ENCODE measurements at places on chromosomes 11 and 22.

GRCh38 chr11:61654397-61654829 lies 25.8 kb upstream of the DAGLA start:
- DNase-seq = no peak

- DNase-seq = no peak
These were observed 259.6 kb upstream of the SESN3 start for GRCh38 chr11:95490625-95491024.

GRCh38 chr11:59106363-59107336 lies at the start of gene FAM111B:
Gene FAM111B, plus strand, starts transcription at chr11:59107237. Its CDS starts 2,389 bp downstream, at chr11:59109626.
- peak; percentile 94 for DNase-seq

DNA sequence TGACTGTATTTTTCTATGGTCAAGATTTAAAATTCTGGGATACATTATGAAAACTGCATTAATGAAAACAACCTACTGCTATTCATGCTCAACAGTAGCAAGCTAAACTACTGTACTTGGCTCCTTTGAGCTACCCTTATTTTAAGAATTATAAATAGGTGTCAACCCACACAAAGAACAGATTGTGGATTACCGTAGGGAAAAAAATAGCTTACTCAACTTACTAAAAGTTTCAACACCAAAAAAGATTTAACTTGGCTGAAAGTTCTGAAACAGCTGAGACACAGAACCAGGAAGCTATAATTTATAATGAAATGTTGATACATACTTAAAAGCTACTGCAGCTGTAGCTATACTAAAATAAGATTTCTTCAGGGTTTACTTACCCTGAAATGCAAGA lies 10.1 kb downstream of the LIN7C start:
- DNase-seq = no peak

DNA sequence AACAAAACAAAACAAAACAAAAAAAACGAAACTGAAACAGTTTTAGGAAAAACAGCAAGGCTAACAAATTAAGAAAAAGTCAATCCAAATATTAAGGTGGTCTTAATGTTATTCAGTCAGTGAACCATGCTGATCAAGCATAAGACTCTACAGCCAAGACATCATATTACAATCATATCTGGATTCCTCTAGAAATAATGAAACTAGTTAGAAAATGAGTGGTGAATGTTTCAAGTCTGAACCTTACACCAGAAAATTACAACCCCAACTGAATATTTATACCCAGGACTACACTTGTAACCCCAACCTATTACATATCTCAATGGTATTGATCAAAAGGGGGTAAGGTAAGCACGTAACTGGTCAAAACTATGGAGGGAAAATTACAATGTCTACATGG lies 48.8 kb downstream of the ACAT1 start:
- peak; percentile 60 for DNase-seq

DNA sequence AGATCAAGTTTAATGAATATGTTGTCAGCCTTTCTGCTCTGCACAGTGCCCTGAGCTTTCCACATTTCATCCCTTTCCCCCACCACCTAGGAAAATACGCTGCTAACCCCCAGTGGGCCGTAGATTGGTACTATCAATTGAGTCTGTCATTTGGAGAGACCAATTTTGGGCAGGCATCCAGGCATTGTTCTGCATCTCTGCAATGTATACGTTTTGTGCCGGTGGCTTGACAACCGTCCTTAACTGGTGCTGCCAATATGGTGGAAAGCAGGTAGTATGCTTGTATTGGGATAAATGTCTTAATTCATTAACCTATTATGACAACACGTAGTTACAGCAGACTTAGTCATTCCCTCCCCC lies 1.3 kb downstream of the ELMOD1 start:
- no peak for DNase-seq

DNA sequence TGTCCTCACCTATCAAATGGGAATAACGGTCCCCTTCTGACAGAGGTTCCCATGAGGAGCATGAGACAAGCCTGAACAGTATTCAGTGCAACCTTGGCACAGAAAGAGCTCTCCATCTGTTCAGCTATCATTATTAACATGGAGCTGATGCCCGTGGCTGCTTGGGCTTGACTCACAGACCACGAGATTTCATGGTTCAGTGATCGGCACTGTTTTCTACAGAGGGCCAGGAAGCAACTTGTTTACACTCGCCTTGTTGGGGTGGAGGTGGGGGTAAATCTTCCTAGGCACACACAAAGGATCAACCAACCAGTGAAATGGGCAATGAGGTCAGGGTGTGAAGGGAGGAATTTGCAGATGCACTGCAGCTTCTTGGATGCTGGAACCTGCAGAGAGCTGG lies 88.2 kb downstream of the CWC15 start:
- DNase-seq = no peak

GRCh38 chr11:12160680-12161079 lies 50.3 kb downstream of the MICAL2 start:
- no peak for DNase-seq

DNA sequence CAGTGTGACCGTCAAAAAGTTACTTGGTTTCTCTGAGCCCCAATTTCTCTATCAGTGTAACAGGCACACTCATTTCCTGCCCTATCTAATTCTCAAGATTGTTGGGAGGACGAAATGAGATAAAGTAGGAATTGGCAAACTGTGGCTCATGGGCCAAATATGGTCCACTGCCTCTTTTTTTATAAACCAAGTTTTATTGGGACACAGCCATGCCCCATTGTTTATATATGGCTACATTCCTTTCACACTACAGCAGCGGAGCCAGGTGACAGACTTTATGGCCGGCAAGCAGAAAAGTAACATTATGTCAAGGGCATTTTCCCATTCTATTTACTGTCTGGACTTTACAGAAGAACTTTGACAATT lies 116.7 kb upstream of the TIMP3 start:
- no peak for DNase-seq

DNA sequence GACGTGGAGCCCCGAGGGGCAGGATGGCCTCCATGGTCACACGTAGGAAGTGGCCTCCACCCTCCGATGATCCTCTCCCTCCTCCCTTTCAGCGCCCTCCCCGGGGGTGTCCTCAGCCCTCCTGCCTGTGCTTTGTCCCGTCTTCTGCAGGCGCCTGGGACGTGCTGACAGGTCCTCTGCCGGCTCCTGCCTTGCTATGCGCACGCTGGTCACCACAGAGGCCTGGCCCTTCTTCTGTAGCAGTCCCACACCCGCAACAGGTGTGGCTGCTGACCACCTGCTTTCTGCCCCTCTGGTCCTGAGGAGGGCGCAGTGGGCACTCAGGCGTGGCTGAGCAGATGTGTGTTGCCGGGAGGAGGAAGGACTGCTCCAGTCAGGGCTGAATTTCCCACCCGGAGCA lies 27.7 kb upstream of the PPP6R3 start:
- DNase-seq = no peak

GRCh38 chr11:8605971-8606563 lies 12.0 kb upstream of the STK33 start:
- DNase-seq = no peak

DNA sequence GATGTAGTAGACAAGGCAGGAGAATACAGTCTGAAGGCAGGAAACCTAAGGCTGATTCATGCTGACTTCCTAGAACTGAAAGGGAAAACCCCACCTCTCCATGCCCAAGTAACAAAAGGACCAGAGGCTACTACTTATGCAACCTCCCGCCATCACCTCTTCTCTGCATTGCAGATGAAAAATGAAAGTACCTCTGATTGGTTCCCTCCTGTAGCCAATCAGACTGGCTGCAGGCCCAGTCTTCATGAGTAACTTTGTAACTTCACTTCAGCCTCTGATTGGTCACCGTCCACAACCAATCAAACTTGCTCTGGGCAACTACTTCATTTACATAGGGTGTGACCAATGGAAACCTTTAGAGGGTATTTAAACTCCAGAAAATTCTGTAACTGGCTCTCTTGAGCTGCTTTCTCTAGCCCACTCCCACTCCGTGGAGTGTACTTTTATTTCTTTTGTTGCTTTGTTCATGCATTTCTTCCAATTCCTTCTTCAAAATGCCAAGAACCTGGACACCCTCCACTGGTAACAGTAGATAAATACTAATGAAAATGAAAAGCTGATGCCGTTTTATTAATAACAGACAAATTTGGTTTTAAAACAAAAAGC lies 5.2 kb upstream of the MAP6 start:
- peak; percentile 88 for DNase-seq

- DNase-seq = no peak
These were observed 12.4 kb downstream of the GNAZ start for GRCh38 chr22:23082534-23083314.

DNA sequence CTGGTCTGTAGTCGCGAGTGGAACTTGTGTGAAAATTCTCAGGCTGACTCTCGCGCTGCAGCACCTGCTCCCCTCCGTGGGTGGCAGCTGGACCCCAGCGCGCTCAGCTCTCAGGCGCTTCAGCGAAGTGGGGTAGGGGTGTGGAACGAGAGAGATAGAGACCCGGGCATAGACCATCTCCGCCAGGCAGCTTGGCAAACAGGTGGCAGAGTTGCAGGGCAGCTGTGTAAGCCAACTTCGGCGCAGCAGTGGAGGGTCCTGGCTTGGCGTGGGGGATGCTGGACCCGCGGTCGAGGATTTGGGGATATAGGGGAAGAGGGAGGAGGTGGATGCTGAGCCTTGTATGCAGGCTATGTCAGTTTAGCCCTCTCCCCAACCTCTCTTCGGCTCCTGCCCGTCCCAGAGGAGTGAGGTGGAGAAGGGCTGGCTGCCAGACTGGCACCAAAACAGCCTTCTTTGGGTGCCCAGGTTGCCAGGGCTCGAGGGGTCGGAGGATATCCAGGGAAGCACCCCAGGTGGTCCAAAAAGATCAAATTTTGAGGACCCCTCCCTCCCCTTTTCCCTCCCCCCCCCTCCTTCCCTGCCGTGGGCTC lies 746 bp upstream of the CALCB start:
- no peak for DNase-seq

GRCh38 chr22:30609260-30610185 lies 2.5 kb downstream of the TCN2 start:
- peak; percentile 78 for DNase-seq

GRCh38 chr11:120410622-120411380 lies 74.6 kb downstream of the ARHGEF12 start:
- DNase-seq = no peak

GRCh38 chr11:46677991-46678740 lies 22.3 kb downstream of the ARHGAP1 start:
- DNase-seq = no peak

GRCh38 chr11:102429691-102430090 lies 22.9 kb downstream of the TMEM123 start:
- no peak for DNase-seq

DNA sequence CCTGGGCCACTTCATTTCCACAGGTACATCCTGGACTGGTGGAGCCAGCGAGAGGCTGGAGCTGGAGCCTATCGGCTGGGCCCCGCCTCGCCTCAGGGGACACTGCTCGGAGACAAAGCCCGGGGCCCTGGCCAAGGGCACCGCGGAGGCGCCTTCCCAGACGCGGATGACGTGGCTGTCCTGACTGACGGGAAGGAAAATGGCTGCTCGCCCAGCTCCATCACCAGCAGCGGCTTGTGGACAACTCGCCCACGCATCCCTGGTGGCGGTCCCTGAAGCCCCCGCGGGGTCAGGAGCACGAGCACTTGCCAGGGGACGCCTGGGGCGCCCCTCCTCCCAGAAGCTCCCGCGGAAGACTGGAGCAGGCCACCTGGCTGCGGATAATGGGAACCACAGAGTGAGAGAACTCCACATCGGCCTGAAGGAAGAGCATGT lies 49.6 kb downstream of the CECR2 start:
- DNase-seq = no peak

- DNase-seq = peak; percentile 49
These were observed 14.9 kb upstream of the TSKU start for GRCh38 chr11:76768088-76768908.

- peak; percentile 64 for DNase-seq
These were observed 1.8 kb downstream of the ALKBH8 start for GRCh38 chr11:107563702-107564101.

DNA sequence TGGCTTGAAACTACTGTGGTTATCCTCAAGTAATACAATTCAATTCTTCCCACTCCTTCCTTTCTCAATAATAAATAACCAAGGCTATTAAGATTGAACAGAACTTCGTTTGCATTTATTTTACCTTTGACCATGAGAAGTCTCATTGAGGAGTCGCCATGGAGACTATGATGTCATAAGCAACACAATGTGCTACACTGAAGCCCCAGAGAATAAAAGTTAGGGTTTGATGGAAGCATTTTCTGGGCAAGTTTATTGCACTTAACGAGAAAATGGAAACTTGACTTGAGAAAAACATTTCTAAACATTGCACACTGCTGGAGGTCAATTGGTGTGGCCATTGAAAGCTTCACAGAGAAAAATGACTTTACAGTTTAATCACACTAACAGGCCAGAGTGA lies 121.5 kb downstream of the FAM76B start:
- no peak for DNase-seq

GRCh38 chr22:26904483-26904882 lies 247.1 kb downstream of the MIAT start:
- DNase-seq = no peak

DNA sequence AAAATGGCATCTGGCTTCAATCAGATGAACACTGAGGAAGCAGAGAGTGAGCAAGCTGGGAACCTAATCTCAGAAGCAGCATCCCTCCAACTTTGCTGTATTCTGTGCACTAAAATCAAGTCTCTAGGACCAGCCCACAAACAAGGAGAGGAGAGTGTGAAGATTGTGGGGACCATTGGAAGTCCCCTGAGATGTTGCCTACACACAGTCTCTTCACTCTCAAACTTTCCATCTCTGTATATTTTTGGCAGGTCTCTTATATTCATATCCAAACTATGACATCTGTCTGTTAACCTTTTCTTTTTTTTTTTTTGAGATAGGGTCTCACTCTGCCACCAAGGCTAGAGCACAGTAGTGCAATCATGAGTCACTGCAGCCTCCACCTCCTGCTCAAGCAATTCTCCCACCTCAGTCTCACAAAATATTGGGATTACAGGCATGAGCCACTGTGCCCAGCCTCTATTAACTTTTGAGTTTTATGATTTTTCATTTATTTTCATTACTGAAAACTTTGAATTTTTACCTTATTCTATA lies 1096.4 kb downstream of the TBC1D22A start:
- DNase-seq = no peak
